ENCODE measurements at places on chromosomes 5 and 9.

DNA sequence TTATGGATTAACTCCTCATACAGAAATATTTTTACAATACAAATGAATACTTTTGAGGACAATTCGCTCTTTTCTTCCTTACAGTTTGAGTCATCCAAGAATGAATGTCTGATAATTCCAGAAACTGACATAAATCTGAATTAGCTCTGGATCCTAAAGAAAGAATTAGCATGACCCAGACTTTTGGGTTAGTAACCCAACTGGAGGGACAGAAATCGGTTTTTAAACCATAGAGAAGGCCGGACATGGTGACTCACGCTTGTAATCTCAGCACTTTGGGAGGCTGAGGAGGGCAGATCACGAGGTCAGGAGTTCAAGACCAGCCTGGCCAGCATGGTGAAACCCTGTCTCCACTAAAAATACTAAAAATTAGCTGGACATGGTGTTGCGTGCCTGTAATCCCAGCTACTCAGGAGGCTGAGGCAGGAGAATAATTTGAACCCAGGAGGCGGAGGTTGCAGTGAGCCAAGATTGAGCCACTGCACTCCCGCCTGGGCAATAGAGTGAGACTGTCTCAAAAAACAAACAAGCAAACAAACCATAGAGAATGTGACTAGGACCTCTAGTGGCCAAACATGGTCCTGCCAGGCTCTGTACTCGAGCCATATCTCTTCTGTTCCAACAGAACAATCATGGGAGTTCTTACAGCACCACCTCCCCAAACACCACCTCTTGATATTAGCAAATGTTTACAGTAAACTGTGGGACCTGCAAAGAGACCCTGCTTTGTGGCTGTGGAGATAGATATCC, 44.8 kb downstream of the LURAP1L start:
- no peak for DNase-seq

GRCh38 chr9:136364942-136365774, 1.6 kb upstream of the DNLZ start:
- no peak for DNase-seq

GRCh38 chr9:138023394-138024124, 146.0 kb downstream of the CACNA1B start:
- DNase-seq, result no peak

GRCh38 chr9:135848341-135849047, 58.9 kb downstream of the CAMSAP1 start:
- DNase-seq, result no peak

- no peak for DNase-seq
Measured at GRCh38 chr5:134028496-134028895, 23.7 kb upstream of the VDAC1 start.

DNA sequence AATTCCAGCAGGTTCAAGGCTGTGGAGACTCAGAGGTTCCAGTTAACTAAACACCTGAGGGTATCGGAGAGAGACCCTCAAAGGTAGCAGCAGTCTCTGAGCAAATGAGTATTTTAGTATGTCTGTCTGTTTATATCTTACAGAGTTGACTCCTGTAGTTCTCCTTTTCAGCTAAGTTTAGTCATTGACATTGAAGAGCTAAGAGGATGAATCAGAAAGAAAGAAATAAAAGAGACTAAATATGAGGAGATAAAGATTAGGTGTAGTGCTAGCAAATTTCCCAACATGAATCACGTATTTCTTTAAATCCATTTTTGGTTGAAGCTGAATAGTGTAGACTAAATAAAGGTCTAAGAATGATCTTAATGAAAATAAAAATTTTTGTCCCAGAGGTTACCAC, 474.0 kb upstream of the RGMB start:
- no peak for DNase-seq

GRCh38 chr5:151040211-151040747, 19.9 kb downstream of the GPX3 start:
- DNase-seq, result no peak

GRCh38 chr5:17436350-17436749, 61.7 kb upstream of the TAF11L2 start:
- DNase-seq, result no peak

- no peak for DNase-seq
Measured at GRCh38 chr5:54357408-54358058, 47.2 kb upstream of the ARL15 start.

DNA sequence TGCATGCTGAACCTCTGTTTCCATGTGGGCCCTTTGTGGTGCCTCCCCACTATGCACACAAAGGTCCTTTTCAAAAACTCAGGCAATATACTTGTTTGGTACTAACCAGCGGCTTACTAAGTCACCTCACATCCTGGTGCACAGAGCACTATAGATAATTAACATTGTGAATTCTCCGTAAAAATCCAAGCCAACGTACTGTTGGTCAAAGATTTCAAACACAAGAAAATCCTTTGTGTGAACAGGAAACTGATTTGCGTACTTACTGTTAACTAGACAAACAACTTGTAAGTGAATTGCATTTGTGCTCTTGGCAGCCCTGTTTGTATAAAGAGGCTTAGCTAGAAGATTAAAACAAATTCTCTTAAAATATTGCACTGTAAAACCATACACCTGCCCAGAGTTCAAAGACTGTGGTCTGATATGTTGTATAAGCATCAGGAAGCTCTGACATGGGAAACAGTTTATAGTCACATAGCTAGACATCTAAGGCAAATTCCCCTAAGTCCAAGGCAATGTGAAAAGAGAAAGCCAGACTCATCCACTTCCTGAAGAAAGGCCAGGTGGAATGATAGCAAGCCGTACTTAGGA, 125.0 kb upstream of the SLC12A2 start:
- DNase-seq, result no peak

GRCh38 chr9:117987945-117988344, 283.7 kb downstream of the TLR4 start:
- no peak for DNase-seq

- DNase-seq, result no peak
Measured at GRCh38 chr5:118293378-118293777, 695.0 kb downstream of the DTWD2 start.

- no peak for DNase-seq
Measured at GRCh38 chr5:109779036-109779735, 89.5 kb downstream of the MAN2A1 start.

GRCh38 chr9:90198956-90199355, 443.7 kb downstream of the DIRAS2 start:
- DNase-seq, result no peak

Measured in CD4-positive, alpha-beta T cell treated with Interleukin-15 for 1 hour (primary cell).